Activated naive CD8-positive, alpha-beta T cell treated with anti-CD3 and anti-CD28 coated beads, Interleukin-2, amount 10 ng/mL, durations not matched to agents 7 days and 5 days (primary cell): ENCODE measurements at places on chromosomes 11 and 22. TPM values are rescaled to one million over a fixed set of nuclear protein-coding genes. Genes with fewer than 3 reads are reported as not detected.

DNA sequence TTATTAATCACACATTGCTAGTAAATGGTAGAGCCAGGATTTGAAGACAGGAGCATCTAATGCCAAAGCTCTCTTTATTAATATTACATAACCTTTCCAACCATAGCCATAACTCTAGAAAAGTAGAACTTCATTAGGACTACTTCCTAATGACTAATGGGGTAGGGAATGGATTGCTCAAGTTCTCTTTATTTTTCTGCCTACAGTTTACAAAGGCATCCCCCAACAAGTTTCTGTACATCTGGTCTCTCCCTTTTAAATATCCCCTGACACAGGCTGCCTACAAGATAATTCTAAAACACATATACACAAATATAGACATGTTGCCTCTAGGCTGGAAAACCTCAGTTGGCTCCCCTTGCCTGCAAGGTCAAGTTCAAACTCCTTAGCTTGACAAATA is 534.9 kb downstream of the SOX6 start:
- DNase-seq: no peak

DNA sequence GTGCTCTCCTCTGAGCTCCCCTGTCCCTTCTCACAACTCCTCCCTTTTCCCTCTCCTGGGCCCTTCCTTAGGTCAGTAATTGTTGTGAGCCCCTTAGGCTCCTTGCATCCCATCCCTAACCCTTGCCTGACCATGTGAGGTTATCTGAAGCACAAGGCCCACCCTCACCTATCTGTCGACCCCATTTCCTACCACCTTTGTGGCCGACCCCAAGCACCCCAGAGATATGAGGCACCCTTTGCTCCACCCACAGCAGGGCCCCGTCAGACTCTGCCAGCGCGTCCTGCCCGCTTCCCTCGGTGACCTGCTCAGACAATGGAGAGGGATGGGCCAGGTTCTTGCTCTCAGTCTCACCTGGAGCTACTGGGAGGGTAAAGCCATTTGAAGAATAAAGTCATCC is 1.3 kb downstream of the GNG3 start:
- DNase-seq: peak; percentile 67

GRCh38 chr11:102940714-102941588 is 14.6 kb downstream of the MMP13 start:
- no peak for DNase-seq

DNA sequence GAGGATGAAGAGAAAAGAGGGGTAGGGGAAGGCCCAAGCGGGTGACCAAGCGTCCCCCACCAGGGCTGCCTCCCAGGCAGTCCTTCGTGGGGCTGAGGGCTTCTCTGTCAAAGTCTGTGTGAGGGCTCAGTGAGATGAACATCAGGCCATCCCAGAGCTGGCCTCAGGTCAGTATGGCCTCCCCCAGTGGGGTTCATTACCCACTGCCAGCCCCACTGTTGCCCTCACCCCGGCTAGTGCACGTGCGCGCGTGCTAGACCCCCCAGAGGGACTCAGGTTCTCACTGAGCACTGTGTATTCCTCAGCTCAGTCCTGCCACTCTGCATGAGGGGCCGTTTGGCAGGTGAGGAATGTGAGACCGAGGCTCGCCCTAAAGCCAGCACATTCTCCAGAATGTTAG is 3.3 kb downstream of the KDELR3 start:
- no peak for DNase-seq

GRCh38 chr11:128464878-128465450 is 122.4 kb downstream of the ETS1 start:
- no peak for DNase-seq

DNA sequence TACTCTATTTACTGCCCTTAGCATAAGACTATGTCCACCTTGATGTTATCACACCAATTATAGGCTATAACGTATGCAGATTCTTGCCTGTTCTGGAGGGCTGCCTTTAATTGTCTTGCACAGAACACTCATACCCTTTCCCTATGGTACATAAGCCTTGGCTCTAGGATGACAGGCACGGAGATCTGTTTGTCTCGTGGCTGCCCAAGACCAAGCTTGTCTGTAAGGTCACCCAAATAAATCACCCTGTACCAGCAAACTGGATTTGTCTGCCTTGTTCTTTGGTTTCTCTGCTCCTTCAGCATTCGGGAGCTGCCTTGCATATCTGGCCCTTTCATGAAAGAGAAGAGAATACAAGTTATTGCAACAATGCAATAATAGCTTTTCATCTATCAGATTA is 7.5 kb upstream of the TSGA10IP start:
- no peak for DNase-seq

DNA sequence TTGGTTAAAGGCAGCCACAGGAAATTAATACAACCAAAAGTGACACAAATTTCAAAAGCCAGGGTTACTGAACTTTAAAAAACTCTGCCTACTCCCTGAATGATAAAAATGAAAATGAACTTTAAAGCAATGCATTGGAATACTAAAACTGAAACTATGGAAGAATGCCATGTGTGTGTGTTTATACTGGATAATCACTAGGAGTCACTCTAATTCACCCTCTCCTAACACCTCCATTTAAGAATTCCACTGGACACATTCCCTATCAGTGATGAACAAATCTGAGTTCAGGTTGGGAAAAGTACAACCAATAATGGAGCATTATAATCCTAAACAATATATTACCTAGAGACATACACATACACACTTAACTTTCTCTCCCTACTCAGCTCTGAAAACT is 27.5 kb upstream of the PLAAT3 start:
- no peak for DNase-seq

Gene IL18
- total RNA-seq: 0.45 TPM

Gene FADD
- 40.4 TPM for total RNA-seq

Gene SAA2
- total RNA-seq: not detected

Gene IL17REL
- total RNA-seq: not detected
